ENCODE measurements at places on chromosomes 11 and 22.

GRCh38 chr11:44312876-44313275, 2.9 kb upstream of the ALX4 start:
- DNase-seq: no peak

GRCh38 chr11:66386171-66387069, 14.9 kb upstream of the SLC29A2 start:
- peak; percentile 68 for DNase-seq

DNA sequence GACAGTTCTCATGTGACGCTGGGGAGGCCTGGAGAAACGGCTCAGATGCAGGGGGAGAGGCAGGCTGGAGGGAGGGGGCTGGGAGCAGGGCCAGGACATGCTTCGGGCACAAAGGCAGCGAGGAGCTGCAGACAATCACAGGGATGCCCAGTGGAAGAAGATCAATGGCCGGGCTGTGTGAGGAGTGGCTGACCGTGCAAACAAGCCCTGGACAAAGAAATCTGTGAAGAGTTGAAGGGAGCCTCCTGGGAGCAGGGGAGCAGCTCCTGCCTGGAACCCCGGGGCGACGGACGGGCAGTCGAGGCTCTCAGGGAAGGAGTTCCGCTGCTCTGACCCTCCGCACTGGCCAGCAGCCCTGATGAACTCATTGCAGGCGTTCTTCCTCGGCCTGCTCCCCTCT, 126.7 kb upstream of the B3GAT1 start:
- DNase-seq: no peak

DNA sequence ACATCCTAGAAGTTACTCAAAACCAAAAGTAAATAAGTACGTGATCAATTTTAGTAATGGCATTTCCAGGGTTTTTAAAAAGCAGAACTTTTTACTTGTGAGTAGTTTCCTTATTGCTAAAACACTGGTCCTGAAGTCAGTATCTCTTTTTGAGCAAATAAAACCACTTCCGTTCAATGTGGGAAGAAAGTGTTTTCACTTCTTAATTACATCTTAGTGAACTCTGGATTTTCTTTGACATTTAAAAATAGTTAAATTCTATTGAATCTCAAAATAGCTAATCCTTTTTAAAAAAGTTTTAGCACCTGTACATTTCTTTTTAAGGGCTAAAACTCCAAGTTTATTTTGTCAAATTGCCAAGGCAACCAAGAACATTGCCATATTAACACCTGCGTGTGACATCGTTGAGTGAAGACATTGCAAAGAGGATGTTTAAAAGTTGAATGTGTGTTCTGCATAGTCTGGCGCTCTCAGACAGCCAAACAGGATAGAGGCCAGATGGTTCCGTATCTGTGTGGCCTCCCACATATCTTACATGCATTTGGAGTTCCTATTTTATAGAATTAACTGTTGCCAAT, 17.2 kb upstream of the OR5B21 start:
- DNase-seq: peak; percentile 56

DNA sequence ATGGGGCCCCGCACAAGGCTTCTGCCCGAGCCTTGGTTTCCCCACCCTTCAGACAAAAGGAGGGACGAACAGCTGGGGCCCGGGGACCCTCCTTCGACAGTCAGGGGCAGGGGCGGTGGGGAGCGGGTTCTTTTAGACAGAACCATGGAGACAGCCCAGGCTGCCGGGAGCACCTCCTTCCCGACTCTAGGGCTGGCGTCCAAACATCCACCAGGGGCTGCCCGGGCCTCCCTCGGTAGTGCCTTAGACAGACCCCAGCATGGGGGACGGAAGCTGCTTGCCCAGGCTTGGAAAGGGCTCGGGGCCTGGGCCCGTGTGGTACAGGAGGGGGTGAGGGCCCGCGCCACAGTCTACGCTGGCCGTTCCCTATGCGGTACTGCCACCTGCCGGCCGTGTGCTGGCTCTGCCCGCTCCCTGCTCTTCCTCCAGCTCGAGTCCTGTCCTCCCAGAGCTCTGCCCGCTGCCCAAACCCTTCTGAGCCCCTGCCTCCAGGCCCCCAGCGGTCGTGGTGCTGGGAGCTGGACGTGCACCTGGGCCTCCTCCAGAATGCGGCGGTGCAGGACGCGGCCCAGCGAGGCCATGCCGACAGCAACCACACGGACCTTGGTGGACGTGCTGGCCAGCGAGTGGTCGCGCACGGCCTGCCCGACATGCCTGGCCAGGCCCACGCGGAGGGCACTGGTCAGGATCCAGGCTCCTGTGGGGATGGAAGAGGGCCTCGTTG, 20.1 kb downstream of the TSSC4 start:
- peak; percentile 63 for DNase-seq

- no peak for DNase-seq
Measured at GRCh38 chr11:122393209-122393860, 262.2 kb upstream of the UBASH3B start.

DNA sequence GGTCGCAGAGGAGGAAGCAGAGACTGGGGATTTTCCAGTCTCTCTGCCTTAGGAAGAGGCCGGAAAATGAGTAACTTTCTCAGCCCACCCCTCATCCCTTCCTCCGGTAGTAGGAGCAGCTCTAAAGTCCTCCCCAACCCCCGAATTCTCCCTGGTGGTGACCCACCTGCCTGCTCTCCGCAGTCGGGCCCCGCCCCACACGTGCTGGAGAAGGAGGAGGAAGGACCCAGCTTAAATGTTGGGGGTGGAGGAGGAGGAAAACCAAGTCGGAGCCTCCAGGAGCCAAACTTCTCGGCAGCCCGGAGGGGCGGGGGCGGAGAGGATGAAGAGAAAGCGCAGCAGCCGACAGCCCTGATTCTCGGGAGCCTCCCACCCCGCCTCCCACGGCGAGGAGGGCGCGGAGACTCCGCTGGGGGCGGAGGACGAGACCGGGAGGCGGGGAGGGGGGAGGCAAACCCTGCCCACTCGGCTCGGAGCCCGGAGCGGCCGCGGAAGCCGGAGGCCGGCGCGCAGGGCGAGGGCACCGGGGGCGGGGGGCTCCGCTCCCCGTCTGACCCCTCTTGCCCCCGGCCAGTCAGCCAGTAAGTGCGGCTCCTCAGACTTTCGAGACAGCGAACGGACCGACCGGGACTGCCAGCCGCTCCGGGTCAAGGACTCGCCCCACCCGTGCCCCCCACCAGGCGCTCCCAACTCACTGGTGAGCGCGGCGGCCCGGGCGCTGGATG, at the start of gene TPBGL:
Gene TPBGL, plus strand, starts transcription at position 464 of the 725 bp plus-strand sequence. CDS start 276 bp downstream, outside the sequence.
- DNase-seq: no peak

DNA sequence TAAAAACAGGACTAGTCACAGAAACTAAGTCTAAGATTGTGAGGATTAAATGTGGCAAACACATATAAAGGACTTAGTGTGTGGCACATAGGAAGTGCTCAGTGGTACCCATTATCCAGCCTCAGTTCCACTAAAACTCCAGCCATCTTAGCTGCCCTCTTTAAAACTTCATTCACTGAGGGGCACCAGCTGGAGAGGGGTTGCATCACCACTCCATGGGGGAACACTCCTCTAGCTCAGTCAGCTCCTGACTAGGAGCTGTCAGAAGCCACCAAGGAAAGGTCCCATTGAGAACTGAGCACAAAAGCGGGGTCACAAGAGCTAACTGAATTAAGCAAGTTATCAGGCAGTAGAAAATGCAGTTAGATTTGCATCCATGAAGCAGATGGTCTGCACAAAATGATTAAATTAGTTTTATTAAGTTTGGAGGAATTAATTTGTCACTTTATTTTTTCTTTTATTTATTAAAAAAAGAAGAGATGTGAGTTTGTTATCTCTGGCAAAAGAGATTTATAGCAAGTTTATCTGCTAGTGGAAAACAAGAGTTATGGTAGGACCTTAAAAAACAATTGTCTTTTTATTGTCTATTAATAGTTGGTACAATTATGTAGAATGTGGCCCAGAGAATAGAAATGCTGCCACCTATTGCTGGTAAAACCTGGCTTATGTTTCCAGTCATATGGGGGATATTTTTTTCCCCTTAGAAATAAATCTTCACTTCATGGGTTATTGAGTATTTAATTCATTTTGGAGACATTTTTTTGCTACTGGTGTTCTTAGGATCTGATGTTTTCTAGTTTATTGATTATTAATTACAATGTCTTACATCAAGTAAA, 95.7 kb downstream of the NAV2 start:
- DNase-seq: no peak

GRCh38 chr11:118857385-118857784, 26.3 kb upstream of the CXCR5 start:
- DNase-seq: no peak

DNA sequence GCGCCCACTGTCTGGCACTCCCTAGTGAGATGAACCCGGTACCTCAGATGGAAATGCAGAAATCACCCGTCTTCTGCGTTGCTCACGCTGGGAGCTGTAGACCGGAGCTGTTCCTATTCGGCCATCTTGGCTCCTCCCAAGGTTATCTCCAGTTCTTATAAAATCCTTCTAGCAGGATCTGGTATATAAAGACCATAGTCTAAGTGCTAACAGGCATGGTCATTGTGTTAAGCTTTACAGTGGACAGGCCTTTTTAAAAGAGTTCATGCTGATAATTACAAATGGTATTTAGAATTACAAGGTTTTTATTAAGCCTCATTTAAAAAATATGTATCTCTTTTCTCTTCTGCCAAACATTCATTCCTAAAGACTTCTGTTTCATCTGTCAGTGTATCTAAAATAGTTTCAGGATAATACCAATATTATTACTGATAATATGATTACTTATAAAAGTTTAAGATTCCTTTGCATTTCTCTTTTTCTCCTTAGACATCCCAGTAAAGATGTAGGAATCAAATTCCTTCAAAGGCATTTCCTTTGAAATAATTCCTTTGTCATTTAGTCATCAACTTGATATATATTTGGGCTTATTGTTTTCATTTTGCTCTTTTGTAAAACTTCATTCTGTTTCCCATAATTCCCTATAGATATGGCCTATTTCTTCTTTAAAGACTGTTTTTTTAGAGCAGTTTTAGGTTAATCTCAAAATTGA, 20.7 kb downstream of the DDX10 start:
- no peak for DNase-seq

DNA sequence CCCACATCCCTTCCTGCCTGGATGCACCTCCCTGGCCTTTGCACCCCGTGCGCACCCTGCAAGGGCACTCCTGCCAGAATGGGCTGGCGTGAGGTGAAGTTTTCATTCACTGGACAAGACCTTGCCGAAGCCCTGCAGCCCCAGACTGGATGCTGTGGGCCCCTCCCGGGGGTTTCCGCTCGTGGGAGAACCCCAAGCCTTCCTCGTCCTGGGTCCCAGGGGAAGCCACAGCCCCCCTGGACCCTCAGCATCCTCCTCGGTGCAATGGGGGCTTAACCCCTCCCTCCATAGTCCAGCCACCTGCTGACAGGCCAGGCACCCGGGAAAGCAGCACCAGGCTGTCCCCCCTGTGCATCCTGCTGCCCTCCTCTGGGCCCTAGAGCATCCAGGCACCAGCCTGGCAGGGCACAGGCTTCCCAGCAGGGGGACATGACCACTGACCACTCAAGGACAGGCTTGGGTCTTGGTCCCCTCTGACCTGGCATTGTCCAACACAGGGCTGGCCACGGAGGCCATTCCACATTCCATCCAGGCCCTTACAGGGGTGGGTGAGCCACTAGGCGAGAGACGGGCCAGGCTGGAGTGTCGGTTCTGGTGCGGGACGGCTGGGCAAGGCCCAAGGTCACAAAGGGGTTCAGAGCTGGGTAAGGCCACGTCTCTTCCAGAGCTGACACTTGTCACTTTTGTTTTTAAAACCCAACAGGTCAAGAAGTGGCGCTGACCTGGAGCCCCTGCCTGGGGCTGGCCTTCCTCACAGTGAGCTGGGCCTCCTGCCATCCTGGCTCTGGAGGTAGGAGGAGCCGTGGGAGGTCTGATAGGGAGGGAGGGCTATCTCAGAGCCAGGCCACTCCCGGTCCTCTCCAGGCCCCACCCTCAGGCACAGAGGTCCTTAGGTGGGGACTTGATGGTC, 41.5 kb upstream of the PPARA start:
- no peak for DNase-seq

GRCh38 chr22:49660794-49661781, 166.6 kb downstream of the BRD1 start:
- no peak for DNase-seq

DNA sequence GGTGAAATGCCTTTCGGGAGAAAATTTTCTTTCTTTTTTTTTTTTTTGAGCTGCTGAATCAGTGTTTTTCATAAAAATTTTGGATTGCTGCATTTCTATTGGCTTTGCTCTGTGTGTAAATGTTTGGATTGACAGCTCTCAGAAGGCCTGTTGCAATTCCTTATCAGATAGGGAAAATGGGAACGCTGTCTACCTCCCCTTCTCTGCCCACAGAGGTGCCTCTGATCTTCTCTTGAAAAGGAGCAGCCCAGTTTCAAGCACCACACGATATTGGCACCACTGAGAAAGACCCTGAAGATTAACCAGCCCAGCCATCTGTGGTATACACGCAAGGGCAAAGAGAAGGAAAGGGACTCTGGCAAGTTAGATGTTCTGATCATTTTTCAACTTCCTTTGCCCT, 1272.2 kb downstream of the LRRC4C start:
- no peak for DNase-seq

DNA sequence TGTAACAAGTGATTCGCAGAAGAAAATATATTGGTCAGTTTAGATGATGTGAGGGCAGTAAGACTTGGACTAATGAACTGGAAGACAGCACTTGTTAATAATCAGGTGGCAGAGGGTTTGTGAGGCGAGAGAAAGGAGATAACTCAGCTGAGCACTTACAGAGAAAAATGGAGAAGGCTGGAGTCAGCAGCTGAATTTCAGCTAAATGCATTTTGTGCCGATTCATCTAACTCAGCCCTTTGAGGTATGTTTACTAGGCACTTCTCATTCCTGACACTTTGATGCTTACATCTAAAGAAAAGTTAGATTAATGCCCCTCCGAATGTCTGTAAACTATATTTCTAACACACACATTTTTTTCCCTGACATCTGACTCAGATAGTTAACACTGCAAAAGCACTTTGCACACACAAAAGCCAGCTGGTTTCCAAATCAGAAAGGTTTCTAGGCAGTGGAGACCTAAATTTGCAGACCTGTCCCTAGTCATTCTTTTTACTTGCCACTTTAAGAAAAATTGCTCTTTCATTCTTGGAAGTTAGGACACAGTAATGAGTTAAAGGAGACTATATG, 859.5 kb upstream of the CCDC90B start:
- DNase-seq: no peak

GRCh38 chr22:21712751-21713427, 22.7 kb downstream of the YPEL1 start:
- DNase-seq: peak; percentile 66

- no peak for DNase-seq
Measured at GRCh38 chr11:122757201-122757600, 81.1 kb upstream of the CRTAM start.

DNA sequence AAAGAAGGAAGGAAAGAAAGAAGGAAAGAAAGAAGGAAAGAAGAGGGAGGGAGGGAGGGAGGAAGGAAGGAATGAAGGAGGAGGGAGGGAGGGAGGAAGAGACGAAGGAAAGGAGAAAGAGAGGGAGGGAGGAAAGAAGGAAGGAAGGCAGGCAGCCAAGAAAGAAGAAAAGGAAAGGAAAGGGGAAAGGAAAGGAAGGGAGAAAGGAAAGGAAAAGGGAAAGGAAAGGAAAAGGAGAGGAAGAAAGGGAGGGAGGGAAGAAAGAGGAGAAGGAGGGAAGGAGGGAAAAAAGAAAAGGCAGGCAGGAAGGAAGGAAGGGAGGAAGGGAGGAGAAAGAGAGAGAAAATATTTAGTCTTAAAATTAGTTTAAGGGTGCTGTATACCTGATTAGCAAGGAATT, 704.1 kb downstream of the LUZP2 start:
- DNase-seq: no peak

- DNase-seq: no peak
Measured at GRCh38 chr11:1048375-1049070, 12.0 kb upstream of the MUC6 start.

All from hippocampal formation (tissue), 2 donors.